ENCODE measurements at places on chromosomes 16 and 17.

DNA sequence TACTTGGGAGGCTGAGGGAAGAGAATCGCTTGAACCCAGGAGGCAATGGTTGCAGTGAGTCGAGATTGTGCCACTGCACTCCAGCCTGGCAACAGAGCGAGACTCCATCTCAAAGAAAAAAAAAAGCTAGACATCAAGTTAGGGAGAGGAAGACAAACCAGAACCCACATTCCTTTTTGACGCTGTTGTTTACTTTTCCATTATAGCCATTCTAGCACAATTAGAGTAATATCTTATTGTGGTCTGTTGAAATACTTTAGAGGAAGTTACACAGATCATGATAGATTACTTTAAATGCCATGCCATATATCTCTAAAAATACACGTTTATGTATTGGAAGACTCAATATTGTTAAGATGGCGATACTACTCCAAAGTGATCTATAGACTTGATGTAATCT, 16.5 kb upstream of the ABCC1 start:
- DNase-seq: no peak

GRCh38 chr16:48276102-48276501, 28.8 kb upstream of the ABCC11 start:
- DNase-seq: no peak

- DNase-seq: peak; percentile 37
Measured at GRCh38 chr17:43360376-43360738, 38.4 kb upstream of the ARL4D start.

DNA sequence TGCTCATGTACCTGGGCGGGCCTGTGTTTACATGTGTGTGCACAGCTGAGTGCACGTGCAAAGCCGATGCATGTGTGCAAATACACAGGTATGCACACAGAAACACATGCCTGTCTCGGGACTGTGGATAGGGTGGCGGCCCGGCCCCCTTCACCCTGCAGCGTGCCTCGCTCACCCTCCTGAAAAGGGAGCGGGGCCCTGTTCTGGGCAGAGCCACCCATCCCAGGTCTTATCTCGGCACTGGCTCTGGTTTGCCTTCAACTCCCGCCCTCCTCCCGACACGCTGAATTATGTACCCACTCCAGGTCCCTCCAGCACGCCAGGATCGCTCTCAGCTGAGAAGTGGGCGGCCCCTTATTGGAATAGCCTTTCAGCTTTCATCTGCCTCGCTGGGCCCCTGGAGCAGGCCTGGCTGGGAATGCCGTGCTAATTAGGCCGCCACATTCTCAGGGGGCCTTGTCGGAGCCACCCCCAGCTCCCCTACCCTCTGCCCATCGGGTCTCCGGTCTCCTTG, 77.8 kb downstream of the RTN4RL1 start:
- DNase-seq: no peak

DNA sequence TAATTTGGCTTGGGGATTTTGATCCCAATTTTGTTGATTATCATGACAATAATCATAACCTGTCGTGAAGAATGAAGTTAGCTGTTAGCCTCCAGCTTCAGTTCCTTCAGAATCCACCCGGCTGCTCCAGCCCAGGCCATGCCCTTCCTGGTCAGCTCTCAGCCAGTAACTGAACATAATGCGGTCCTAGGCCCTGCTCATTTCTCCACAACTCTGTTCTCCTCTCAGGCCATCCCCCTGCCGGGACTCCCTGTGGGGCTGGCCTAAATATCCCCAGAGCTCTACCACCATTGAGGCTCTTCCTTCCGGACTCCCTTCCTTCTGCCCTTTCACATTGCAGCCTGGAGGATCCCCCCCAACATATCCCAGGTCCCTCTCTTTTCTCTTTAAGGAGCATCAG, 833.4 kb upstream of the GOT2 start:
- no peak for DNase-seq

DNA sequence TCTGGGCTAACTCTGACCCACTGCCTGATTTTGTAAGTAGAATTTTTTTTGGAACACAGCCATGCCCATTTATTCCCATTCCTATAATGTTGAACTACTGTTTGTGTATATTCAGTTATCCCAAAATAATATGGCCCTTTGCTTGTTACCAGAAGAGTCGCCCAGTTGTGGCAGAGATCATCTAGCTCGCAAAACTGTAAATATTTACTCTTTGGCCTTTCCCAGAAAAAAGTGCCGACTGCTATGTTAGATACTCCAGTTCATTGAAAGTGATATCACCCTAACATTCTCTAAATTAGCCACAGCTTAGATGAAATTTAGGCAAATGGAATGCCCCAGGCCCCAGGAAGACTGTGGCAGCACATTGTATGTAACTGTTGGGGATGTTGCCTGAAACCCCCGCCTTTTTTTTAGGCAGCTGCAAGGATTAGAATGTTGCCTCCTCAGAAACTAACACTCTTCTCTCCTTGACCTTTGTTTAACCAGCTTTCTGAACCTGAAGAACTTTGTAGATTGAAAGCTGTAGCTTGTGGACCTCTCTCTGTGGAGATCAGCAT, 19.1 kb downstream of the WWOX start:
- no peak for DNase-seq

- DNase-seq: no peak
Measured at GRCh38 chr17:70047619-70048419, 27.2 kb upstream of the KCNJ16 start.

GRCh38 chr17:82152556-82153294, 54.7 kb upstream of the FASN start:
- no peak for DNase-seq

DNA sequence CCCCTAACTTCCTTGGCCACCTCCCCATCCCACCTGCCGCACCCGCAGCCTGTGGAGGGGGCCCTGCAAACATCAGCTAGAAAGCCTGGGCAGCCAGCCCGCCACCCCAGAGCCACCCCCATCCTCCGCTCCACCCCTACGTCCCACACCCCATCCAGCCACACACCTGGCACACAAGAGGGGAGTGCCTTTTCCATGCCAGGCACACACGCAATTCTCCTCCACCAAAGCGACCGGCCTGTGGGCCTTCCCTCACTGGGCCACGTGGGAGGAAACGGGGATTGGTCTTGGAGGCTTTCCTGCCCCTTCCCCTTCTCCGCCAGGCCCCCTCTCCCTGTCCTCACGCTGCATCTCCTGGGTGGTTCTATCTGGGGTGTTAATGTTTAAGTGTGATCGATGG, 48.7 kb upstream of the TNRC6C start:
- no peak for DNase-seq

GRCh38 chr16:3510416-3510815, 9.6 kb downstream of the CLUAP1 start:
- DNase-seq: no peak

DNA sequence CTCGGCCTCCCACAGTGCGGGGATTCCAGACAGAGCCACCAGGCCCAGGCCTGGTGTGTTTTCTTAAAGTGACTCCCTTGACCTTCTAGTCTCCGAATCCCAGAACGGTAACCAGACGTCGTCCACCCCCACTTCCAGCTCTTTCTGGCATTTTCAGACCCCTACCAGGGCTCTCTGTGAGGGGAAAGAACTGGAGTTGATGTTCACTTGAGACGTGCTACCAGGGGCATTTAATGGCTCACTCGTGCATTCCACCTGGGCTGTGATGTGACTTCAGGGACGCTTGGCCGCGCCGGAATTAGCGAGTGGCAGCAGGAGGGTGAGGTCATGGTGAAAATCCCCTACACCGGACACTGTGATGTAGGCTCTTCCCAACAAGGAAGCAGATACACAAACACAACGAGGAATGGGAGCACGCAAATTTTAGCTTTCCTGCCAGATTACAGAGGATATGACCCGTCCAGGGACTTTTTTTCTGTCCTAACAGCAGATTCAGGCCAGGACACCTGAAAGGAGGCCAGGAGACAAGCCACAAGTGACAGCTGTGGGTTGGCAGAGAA, 1.1 kb upstream of the GNA13 start:
- DNase-seq: no peak

DNA sequence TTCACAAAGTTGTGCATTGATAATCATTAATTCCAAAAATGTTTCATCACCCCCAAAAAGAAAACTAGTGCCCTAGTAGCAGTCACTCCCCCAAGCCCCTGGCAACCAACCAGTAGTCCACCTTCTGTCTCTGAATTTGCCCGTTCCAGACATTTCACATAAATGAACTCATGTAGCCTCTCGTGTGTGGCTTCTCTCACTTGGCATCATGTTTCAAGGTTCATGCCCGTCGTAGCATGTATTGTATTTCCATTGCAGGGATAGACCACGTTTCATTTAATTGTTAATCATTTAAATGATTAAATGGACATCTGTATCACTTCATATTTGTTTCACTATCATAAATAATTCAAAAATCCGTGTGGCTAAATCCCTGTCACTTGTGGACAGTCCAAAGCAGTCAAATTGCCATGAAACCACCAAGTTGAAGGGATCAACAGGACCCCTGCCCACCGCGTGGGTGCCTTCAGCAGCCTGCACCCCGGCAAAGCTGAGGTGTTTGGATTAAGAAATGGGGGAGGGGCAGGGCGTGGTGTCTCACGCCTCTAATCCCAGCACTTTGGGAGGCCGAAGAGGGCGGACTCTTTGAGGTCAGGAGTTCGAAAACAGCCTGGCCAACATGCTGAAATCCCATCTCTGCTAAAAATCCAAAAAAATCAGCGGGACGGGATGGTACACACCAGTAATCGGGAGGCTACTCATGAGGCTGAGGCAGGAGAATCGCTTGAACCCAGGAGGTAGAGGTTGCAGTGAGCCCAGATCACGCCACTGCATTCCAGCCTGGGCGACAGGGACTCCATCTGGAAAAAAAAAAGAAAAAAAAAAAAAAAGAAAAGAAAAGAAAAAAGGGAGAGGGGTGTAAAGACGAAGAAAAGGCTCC, 8.7 kb upstream of the FLYWCH2 start:
- DNase-seq: no peak

- no peak for DNase-seq
Measured at GRCh38 chr16:11862489-11862888, 11.1 kb upstream of the RSL1D1 start.

GRCh38 chr17:62824290-62825131, 16.4 kb upstream of the MARCHF10 start:
- no peak for DNase-seq

DNA sequence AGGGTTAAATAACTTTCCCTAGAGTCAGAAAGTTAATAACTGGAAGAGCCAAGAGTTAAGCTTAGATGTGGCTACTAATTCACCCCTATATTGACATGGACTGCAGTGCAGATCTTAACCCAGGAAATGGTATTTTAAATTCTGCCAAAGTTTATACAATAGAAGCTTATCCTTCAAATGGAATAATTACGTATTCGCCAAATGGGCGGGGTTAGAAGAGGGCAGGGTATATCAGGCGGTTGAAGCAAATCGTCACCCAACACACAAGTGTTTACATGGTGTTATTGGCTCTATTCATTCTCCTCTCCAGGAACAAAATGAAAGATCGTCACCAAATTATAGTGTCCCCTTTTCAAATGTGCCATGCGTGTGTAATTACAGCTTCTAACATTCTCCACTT, 182.7 kb downstream of the PRKCB start:
- no peak for DNase-seq

- no peak for DNase-seq
Measured at GRCh38 chr17:51541215-51541614, 280.9 kb downstream of the UTP18 start.

DNA sequence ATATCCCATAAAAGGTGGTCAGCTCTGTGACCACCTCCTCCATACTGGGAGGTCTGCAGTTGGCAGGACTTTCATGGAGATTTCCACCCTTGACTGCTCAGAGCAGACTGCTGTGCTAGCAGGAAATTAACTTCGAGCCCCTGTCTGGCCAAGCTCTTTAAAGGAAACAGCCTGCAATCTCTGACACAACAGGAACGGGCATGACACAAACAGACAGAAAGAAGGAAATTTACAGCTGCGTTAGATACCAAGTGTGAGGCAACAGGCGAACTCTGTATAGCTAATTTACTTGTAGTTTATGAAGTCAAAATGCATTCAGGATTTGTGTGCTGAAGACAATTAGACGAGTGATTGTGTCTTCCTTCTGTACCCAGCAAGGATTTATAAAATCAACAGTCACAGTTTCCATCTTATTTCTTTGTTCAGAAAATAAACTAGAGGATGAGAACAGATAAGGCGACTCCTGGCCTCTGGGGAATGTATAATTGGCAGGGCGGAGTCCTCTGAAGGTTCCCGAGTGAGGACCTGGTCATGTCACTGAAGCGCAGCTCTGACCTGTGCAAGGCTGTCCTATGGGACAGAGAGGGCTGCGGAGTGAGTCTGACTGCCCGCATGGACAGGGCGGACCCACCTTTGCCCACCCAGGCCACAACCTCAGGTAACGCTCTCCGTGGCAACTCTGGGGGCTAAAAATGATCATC, 16.1 kb downstream of the WIPI1 start:
- DNase-seq: no peak

GRCh38 chr16:24051125-24051524, 205.0 kb upstream of the CACNG3 start:
- DNase-seq: no peak

GRCh38 chr17:57606111-57606875, 138.8 kb downstream of the CCDC182 start:
- no peak for DNase-seq

- DNase-seq: no peak
Measured at GRCh38 chr16:84075376-84075775, 32.8 kb upstream of the SLC38A8 start.

DNA sequence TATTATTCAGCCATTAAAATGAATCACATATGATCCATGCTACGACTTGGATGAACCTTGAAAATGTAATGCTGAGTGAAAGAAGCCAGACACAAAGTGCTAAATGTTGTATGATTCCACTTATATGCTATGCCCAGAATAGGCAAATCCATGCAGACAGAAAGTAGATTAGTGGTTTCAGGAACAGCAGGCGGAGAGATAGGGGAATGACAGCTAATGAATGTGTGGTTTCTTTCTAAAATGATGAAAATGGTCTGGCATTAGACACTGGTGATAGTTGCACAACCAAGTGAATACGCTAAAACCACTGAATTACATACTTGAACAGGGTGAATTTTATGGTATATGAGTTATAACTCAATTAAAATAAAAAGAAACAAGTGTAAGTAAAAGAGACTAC, 121.8 kb upstream of the NOG start:
- DNase-seq: no peak
